ENCODE measurements at places on chromosomes 12 and 14.
A peak's percentile ranks its signal among the peaks of the same experiment; 100 is the strongest.

- no peaks in the 10 kb centered on the region for H3K36me3 ChIP-seq
- H3K27ac ChIP-seq = no peak overlapping the region
- no peaks in the 10 kb centered on the region for H3K27me3 ChIP-seq
- H3K4me3 ChIP-seq = no peak overlapping the region
- H3K4me1 ChIP-seq = no peaks in the 10 kb centered on the region
These were observed 480.4 kb upstream of the NOVA1 start for GRCh38 chr14:27078191-27078590.

- no peaks in the 10 kb centered on the region for H3K36me3 ChIP-seq
- no peak for DNase-seq
These were observed 157.4 kb downstream of the KLHL28 start for GRCh38 chr14:44804391-44804790.

- DNase-seq = no peak
- no peaks in the 10 kb centered on the region for H3K27me3 ChIP-seq
- H3K4me3 ChIP-seq = no peak overlapping the region
- H3K27ac ChIP-seq = peak overlapping the region; percentile 22
- peaks cover 9% of the 10 kb centered on the region for H3K36me3 ChIP-seq
These were observed 132.8 kb upstream of the HIF1A start for GRCh38 chr14:61562321-61563161.

GRCh38 chr12:78403681-78404080 is 460.9 kb upstream of the SYT1 start:
- H3K27me3 ChIP-seq = no peaks in the 10 kb centered on the region
- no peak overlapping the region for H3K27ac ChIP-seq
- H3K4me3 ChIP-seq = no peak overlapping the region
- H3K36me3 ChIP-seq = no peaks in the 10 kb centered on the region
- DNase-seq = no peak

GRCh38 chr14:47039336-47039735 is 387.8 kb upstream of the RPL10L start:
- H3K4me3 ChIP-seq = no peak overlapping the region
- H3K36me3 ChIP-seq = no peaks in the 10 kb centered on the region
- DNase-seq = no peak

DNA sequence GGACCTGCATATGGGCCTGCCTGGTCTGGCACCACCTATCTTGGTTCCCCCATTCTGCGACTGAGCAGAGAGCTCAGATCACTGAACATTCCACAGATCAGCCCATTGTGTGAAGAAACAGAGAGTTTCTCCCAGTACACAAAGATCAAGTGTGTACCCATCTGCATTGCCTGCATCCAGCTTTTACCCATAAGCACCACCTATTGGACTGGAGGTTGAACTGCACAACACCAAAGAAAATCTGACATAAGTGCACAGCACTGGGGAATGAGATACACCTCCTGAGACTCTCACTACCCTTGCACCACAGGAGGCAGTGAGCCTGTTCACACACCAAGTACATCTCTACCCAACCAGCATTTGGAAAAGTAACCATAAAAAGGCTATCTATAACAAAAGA is 362.6 kb upstream of the CLEC14A start:
- H3K27ac ChIP-seq = no peak overlapping the region
- H3K27me3 ChIP-seq = no peaks in the 10 kb centered on the region
- H3K4me3 ChIP-seq = no peak overlapping the region
- no peak for DNase-seq

- H3K4me3 ChIP-seq = no peak overlapping the region
- no peaks in the 10 kb centered on the region for H3K4me1 ChIP-seq
- no peaks in the 10 kb centered on the region for H3K36me3 ChIP-seq
- no peak overlapping the region for H3K27ac ChIP-seq
- no peak for DNase-seq
These were observed 12.3 kb downstream of the NKX2-8 start for GRCh38 chr14:36570065-36570464.

GRCh38 chr12:53200458-53201176 is 6.4 kb downstream of the ITGB7 start:
- H3K4me1 ChIP-seq = peaks cover 61% of the 10 kb centered on the region
- DNase-seq = no peak
- H3K27me3 ChIP-seq = no peaks in the 10 kb centered on the region
- peaks cover 50% of the 10 kb centered on the region for H3K36me3 ChIP-seq
- peak overlapping the region; percentile 84 for H3K27ac ChIP-seq
- H3K4me3 ChIP-seq = peak overlapping the region; percentile 66

GRCh38 chr12:89693639-89694202 is 14.9 kb downstream of the ATP2B1 start:
- H3K27me3 ChIP-seq = no peaks in the 10 kb centered on the region
- H3K27ac ChIP-seq = peak overlapping the region; percentile 13
- no peak for DNase-seq
- no peak overlapping the region for H3K4me3 ChIP-seq

- H3K27me3 ChIP-seq = no peaks in the 10 kb centered on the region
- H3K36me3 ChIP-seq = peaks cover 2% of the 10 kb centered on the region
- H3K27ac ChIP-seq = no peak overlapping the region
- DNase-seq = no peak
- no peak overlapping the region for H3K4me3 ChIP-seq
These were observed 88.5 kb downstream of the TSPAN8 start for GRCh38 chr12:71069311-71069710.

- DNase-seq = no peak
- peak overlapping the region; percentile 98 for H3K27ac ChIP-seq
- no peaks in the 10 kb centered on the region for H3K27me3 ChIP-seq
- peak overlapping the region; percentile 60 for H3K4me3 ChIP-seq
- H3K4me1 ChIP-seq = peaks cover 8% of the 10 kb centered on the region
These were observed 38.3 kb upstream of the RIMBP2 start for GRCh38 chr12:130754234-130754901.

GRCh38 chr12:116455540-116456329 is 103.4 kb upstream of the MAP1LC3B2 start:
- peaks cover 19% of the 10 kb centered on the region for H3K27me3 ChIP-seq
- no peak for DNase-seq
- no peak overlapping the region for H3K27ac ChIP-seq
- H3K4me1 ChIP-seq = no peaks in the 10 kb centered on the region
